Transverse colon (tissue), 4 donors: ENCODE measurements at places on chromosomes 7 and 10. TPM values are rescaled to one million over a fixed set of nuclear protein-coding genes. Genes with fewer than 3 reads are reported as not detected.

The TRRAP gene
- total RNA-seq = 41.3 TPM

The GNG11 gene
- total RNA-seq = 4.4 TPM

The CALML3 gene
- not detected for total RNA-seq

The CYP2C19 gene
- 7.8 TPM for total RNA-seq

GRCh38 chr7:90455163-90456030 is 14.0 kb upstream of the PTTG1IP2 start:
- DNase-seq = no peak
- H3K27ac ChIP-seq = no peak overlapping the region
- no peaks in the 10 kb centered on the region for H3K27me3 ChIP-seq

DNA sequence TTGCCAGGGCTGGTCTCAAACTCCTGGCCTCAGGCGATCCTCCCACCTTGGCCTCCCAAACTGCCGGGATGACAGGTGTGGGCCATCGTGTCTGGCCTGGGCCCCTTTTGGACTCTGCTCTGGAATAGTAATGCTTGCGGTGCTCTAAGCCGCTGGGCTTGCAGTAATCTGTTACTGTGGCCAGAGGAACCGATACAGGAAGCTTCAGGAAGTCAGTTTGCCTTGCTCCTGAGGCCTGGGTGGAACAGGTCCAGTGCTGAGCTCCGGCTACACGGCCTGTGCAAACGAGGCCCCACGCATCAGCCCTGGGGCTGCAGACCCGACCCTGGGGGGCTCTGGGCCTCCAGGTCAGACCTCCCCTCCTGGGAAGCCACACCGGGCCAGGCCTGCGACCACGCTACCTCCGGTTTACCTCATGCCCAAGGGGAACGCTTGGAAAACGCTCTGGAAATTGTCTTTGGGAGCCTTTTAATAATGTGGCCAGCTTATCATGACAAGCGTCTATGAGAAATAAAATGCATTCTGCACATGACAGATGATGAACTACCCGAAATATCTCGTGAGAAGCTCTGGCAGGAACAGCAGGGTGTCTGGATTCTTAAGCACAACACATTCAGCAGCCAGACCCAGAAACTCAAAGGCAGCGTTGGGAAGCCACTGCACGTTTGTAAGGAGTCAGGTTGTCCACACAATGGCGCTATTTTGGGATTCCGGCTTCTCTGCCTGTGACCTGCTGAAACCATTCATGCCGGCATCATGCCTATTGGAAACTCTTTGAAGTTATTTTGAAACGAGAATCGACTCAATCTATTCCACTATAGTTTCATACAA is 10.1 kb upstream of the ADAP1 start:
- H3K27me3 ChIP-seq = no peaks in the 10 kb centered on the region
- H3K4me3 ChIP-seq = no peak overlapping the region
- H3K4me1 ChIP-seq = peaks cover 31% of the 10 kb centered on the region
- peaks cover 27% of the 10 kb centered on the region for H3K36me3 ChIP-seq
- peak overlapping the region; percentile 89 for H3K27ac ChIP-seq
- no peak for DNase-seq

- peaks cover 24% of the 10 kb centered on the region for H3K4me1 ChIP-seq
- H3K36me3 ChIP-seq = no peaks in the 10 kb centered on the region
- peak overlapping the region; percentile 36 for H3K27ac ChIP-seq
- H3K4me3 ChIP-seq = no peak overlapping the region
- no peak for DNase-seq
Measured at GRCh38 chr7:75971961-75972763, 22.2 kb downstream of the TMEM120A start.

DNA sequence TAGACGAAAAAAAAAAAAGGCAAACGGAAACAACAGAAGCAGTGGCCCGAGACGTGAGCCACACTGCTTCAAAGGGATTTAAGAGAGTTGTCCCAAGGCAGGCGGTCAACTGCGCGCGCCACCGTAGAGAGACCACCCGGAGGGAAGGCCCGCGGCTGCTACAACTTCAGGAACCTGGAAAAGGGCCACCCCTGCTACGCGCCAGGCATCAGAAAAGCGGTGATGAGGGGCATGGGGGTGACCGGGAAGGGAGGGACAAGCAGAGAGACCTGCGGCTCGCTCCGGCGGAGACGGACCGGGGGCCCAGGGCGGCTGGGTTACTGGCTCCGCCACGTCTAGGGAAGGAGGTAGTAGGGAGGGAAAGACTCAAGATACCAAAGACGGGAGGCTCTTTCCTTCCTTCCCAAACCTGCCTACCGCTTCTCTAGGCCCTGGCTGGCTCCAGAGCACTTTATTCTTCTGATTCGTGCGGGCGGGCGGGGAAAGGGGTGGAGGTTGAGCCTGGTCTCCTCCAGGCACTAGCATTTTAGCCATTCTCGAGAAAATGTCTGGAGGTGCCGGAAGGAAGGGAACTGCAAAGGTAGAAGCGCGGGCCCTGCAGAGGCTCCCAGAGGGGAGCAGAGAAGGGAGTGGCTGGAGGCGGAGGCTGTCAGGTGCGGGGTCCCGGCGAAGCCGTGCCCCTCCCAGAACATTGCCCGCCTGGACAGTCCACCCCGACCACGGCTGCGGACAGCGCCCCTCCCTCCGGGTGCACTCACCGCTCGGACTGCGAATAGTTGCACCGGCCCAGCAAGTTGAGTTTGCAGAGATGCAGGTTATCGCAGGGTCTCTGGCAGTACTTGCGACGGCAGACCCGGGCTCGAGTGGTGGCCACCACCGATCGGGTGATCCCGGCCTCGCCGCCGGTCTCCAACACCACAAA is 993 bp downstream of the ZC3HAV1 start:
- H3K27me3 ChIP-seq = no peaks in the 10 kb centered on the region
- peak overlapping the region; percentile 77 for H3K4me3 ChIP-seq
- peaks cover 11% of the 10 kb centered on the region for H3K4me1 ChIP-seq
- peak; percentile 41 for DNase-seq
- no peaks in the 10 kb centered on the region for H3K36me3 ChIP-seq

GRCh38 chr7:143892527-143893300 is 9.3 kb downstream of the TCAF1 start:
- no peaks in the 10 kb centered on the region for H3K27me3 ChIP-seq
- no peak for DNase-seq
- H3K4me1 ChIP-seq = no peaks in the 10 kb centered on the region
- no peak overlapping the region for H3K4me3 ChIP-seq

- no peaks in the 10 kb centered on the region for H3K36me3 ChIP-seq
- no peak overlapping the region for H3K27ac ChIP-seq
- DNase-seq = peak; percentile 46
- no peaks in the 10 kb centered on the region for H3K4me1 ChIP-seq
- H3K4me3 ChIP-seq = no peak overlapping the region
- H3K27me3 ChIP-seq = no peaks in the 10 kb centered on the region
Measured at GRCh38 chr10:73529089-73529832, 33.4 kb upstream of the PPP3CB start.

DNA sequence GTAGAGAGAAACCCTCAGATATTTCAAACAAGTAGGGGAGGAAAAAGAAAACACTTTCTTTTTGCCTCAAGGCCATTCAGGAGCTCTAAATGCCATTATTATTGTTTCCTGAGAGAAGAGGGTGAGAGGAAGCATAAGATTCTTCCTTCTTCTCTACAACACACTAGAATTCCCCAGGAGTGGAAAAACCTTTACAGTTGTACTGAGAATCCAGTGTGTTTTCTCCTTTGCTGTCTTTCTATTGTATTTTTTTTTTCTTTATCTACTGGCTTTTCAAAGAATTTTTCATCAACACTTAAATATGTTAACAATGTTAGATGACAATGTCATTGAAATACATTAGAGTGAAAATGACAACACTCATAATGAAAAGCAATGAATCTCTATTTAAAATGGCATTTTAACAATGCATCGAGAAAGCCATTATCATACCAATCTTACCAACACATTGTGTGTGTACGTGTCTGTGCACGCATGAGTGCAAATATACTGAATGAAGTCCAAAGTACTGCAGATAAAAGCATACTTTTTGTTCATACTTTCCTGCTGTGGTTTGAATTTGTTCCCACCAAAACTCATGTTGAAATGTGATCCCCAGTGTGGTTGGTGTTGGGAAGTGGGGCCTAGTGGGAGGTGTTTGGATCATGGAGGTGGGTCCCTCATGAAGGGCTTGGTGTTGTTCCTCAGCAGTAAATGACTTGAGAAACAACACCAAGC is 24.2 kb upstream of the MACC1 start:
- H3K27ac ChIP-seq = no peak overlapping the region
- H3K36me3 ChIP-seq = no peaks in the 10 kb centered on the region
- H3K4me3 ChIP-seq = no peak overlapping the region
- no peaks in the 10 kb centered on the region for H3K4me1 ChIP-seq

- DNase-seq = no peak
- no peak overlapping the region for H3K27ac ChIP-seq
- H3K4me1 ChIP-seq = no peaks in the 10 kb centered on the region
- H3K27me3 ChIP-seq = no peaks in the 10 kb centered on the region
- no peak overlapping the region for H3K4me3 ChIP-seq
Measured at GRCh38 chr7:94666879-94667587, 11.1 kb upstream of the SGCE start.

DNA sequence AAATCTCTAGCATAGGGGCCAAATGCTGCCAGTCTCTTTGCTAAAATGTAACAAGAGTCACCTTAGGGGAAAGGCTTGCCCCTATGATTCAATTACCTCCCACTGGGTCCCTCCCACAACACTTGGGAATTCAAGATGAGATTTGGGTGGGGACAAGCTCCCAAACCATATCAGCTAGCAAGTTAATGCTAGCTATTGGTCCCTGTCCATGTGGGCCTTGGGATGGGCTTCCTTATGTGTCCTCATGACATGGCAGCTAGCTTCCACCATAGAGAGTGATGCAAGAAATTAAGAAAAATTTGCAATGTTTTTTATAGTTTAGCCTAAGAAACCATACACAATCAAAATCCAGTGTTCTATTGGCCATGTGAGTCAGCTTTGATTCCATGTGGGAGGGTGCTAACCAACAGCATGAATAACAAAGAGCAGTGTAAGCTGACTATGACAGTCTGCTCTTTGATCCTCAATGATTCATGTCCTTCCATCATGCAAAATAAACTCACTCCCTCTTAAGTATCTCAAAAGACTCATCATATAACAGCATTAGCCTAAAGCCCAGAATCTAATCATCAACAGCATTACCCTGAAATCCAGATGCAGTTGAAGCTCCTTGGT is 21.7 kb upstream of the ZNF365 start:
- no peaks in the 10 kb centered on the region for H3K4me1 ChIP-seq
- no peaks in the 10 kb centered on the region for H3K27me3 ChIP-seq
- no peak overlapping the region for H3K4me3 ChIP-seq
- no peak for DNase-seq
- H3K27ac ChIP-seq = no peak overlapping the region

- no peaks in the 10 kb centered on the region for H3K36me3 ChIP-seq
- no peaks in the 10 kb centered on the region for H3K4me1 ChIP-seq
- peaks cover 30% of the 10 kb centered on the region for H3K27me3 ChIP-seq
- no peak overlapping the region for H3K4me3 ChIP-seq
- DNase-seq = peak; percentile 35
- no peak overlapping the region for H3K27ac ChIP-seq
Measured at GRCh38 chr10:132967540-132967939, 25.2 kb upstream of the CFAP46 start.

DNA sequence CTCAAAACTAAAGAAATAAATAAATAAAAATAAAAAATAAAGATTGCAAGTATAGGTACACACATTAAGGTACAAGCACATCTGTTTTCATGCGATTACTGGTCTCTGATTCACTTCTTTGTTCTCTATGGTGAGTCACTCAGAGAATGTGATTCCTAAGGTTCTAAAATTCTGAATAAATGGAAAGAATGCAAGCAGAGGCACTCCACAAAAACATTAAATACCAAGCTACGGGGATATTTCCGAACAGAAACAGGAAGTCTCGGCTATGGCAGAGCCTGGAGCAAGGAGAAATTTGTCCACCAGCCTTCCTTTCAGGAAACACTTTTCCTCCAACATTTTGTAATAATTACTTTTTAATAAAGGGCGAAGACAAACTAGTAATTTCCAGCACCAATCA is 1.4 kb downstream of the VOPP1 start:
- H3K36me3 ChIP-seq = no peaks in the 10 kb centered on the region
- no peaks in the 10 kb centered on the region for H3K27me3 ChIP-seq
- peak overlapping the region; percentile 54 for H3K4me3 ChIP-seq
- H3K4me1 ChIP-seq = peaks cover 22% of the 10 kb centered on the region
- H3K27ac ChIP-seq = peak overlapping the region; percentile 96
- no peak for DNase-seq

- H3K4me3 ChIP-seq = peak overlapping the region; percentile 87
- no peaks in the 10 kb centered on the region for H3K36me3 ChIP-seq
- H3K27ac ChIP-seq = peak overlapping the region; percentile 94
- H3K27me3 ChIP-seq = no peaks in the 10 kb centered on the region
Measured at GRCh38 chr7:92833024-92833765, 3.2 kb downstream of the CDK6 start.

DNA sequence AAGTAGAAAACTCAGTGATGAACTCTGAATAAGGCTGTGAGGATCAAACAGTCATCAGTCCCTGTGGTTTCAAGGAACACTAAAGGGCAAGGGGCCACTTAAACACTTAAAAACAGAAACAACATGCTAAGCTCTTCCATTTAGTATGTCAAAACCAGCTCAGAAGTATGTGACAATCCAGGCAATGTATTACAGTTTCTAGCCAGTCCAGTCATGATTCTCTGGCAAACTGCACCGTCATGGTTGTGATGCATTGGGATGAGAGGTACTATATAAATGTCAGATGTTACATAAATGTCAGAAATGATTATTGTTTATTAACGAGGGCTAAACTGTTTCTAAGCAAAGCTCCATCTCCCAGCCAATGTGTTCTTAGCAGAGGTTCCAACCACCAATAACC is 4.7 kb upstream of the CREB5 start:
- H3K4me3 ChIP-seq = no peak overlapping the region
- peaks cover 23% of the 10 kb centered on the region for H3K4me1 ChIP-seq
- H3K27ac ChIP-seq = peak overlapping the region; percentile 86
- DNase-seq = peak; percentile 13

DNA sequence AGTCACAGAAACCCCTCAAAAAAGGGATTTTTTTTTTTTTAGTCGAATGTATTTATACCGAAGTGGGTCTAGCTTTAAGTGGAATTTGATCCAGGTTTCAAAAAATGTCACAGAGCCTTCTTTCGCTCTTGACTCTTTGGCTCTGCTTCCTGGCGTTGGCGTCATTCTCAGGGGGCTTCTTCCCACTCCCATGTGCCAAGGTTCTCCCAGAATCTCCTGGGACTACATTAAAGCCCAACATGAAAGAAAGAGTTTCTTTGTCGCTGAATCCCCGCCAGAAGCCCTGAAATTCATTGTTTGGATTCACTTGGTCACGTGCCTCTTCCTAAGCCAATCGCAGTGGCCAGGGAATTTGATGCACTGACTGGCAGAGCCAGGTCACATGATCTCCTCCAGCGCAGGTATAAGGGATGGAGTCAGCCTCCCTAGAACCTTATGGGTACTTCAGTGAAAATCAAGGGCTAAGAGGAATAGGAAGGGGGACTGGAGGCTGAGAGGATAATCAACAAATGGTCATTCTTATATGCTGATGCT is 101.2 kb downstream of the RPS24 start:
- no peak overlapping the region for H3K27ac ChIP-seq
- DNase-seq = no peak
- H3K4me1 ChIP-seq = no peaks in the 10 kb centered on the region
- no peaks in the 10 kb centered on the region for H3K36me3 ChIP-seq
- H3K4me3 ChIP-seq = no peak overlapping the region
- H3K27me3 ChIP-seq = peaks cover 4% of the 10 kb centered on the region
